H1 (cell line): ENCODE measurements at places on chromosomes 5 and 9.

- DNase-seq, result no peak
Measured at GRCh38 chr5:134642931-134643530, 5.6 kb upstream of the SEC24A start.

DNA sequence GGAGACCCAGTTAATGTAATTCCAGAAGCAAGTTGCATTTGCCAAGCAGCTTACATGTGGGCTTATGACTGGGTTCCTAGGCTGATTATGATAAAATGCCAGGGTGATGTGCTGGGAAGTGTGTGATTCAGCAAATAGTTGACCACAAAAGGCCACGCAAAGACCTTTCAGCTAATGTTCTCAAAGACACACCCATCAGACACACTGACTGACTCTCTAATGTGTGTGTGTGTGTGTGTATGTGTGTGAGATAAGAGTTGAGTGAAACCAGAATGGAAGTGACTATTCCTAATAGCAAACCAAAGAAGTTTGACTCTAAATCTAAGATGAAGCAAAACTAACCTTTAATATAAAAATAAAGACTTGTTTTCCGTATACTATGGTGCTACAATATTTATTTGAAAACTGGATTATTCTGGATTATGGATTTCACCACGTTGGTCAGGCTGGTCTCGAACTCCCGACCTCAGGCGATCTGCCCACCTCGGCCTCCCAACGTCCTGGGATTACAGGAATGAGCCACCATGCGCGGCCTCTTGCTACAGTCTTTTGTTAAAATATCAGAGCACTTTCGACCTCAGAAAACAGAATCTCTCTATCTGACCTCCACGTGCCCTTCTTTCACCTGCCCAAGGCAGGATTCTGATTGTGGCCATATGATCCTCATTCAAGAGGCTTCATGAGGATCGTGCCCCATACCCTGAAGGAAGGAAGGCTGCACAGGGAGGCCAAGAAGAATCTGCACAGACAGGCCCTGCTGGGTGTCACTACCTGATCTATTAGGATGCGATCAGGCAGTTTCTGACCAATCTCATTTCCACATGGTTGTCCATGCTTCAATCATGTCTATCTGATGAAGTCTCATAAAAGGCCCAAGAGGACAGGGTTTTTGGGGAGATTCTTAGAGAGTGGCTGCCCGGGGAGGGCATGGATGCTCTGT is 75.6 kb downstream of the USP20 start:
- DNase-seq, result no peak

- DNase-seq, result no peak
Measured at GRCh38 chr9:106816524-106816923, 46.4 kb upstream of the ZNF462 start.

GRCh38 chr5:53601570-53601969 is 41.1 kb downstream of the NDUFS4 start:
- DNase-seq, result no peak

GRCh38 chr9:84294241-84294950 is 46.2 kb downstream of the SLC28A3 start:
- no peak for DNase-seq

DNA sequence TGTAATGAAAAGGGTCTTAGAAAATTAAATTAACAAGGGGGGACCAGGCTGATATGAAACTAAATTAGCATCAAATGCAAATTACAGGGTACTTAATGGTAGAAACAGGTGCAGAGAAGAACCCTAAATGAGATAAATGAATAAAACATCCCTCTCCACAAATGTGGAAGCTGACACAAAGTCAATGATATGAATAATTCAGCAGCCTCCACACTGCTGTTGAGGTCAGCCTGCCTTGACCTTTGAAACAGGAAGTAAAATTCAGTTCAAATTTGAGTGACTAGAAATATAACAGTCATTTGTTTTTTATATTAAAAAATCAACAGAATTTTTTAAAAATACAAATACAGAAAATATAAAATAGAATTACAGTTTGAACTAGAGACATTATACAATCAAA is 40.0 kb downstream of the EBF1 start:
- DNase-seq, result no peak

- no peak for DNase-seq
Measured at GRCh38 chr5:112418659-112419163, 366 bp downstream of the EPB41L4A start.

DNA sequence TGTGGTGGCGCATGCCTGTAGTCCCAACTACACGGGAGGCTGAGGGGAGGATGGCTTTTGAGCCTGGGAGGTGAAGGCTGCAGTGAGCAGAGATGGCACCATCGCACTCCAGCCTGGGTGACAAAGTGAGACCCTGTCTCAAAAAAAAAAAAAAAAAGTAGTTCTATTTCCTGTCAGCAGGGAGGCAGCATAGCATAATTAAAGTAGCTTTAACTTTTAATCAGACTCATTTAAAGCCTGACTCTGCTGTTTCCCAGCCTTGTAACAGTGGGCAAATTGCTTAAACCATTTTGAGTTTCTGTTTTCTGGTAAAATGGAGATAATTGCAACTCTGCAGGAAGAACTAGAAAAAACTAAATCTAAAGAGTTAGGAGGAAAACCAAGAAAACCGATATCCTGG is 31.2 kb downstream of the CNOT6 start:
- DNase-seq, result no peak
